Neural progenitor cell (in vitro differentiated cells): ENCODE measurements at places on chromosomes 11 and 22.

- no peaks in the 10 kb centered on the region for H3K27me3 ChIP-seq
- DNase-seq: peak; percentile 61
These were observed 2.9 kb downstream of the CSNK1E start for GRCh38 chr22:38314051-38314932.

DNA sequence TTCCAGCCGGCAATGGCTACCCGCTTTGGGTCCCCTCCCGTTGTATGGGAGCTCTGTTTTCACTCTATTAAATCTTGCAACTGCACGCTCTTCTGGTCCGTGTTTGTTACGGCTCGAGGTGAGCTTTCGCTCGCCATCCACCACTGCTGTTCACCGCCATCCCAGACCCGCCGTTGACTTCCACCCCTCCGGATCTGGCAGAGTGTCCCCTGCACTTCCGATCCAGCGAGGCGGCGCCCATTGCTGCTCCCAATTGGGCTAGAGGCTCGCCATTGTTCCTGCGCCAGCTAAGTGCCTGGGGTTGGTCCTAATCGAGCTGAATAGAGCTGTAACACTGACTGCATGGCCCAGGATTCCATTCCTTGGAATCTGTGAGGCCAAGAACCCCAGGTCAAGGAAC is 359.9 kb downstream of the CTTN start:
- H3K27ac ChIP-seq: no peak overlapping the region
- H3K27me3 ChIP-seq: no peaks in the 10 kb centered on the region
- no peaks in the 10 kb centered on the region for H3K36me3 ChIP-seq
- peaks cover 5% of the 10 kb centered on the region for H3K4me1 ChIP-seq
- no peak for DNase-seq
- no peak overlapping the region for H3K4me3 ChIP-seq

- H3K4me3 ChIP-seq: no peak overlapping the region
- H3K27me3 ChIP-seq: no peaks in the 10 kb centered on the region
- no peak for DNase-seq
- H3K36me3 ChIP-seq: no peaks in the 10 kb centered on the region
- no peak overlapping the region for H3K27ac ChIP-seq
These were observed 19.6 kb downstream of the PPFIBP2 start for GRCh38 chr11:7533199-7534041.

DNA sequence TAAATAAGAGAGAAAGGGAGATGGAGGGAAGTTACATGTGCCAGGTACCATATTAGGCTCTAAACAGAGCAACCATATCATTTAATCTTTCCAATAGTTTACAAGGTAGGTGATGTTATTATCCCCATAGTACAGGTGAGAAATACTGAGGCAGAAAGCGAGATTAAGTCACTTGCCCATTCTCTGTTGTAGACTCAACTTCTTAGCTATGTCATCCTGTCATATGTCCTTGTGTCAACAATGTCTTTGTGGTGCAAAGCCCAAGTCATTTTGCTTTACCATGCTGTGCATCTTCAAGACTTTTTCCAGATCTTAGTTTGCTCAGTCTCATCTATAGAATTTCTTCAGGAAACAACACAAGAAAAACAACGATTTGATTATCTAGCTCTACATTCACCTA is 205.0 kb upstream of the E2F8 start:
- H3K27ac ChIP-seq: no peak overlapping the region
- no peaks in the 10 kb centered on the region for H3K27me3 ChIP-seq
- H3K4me3 ChIP-seq: no peak overlapping the region
- no peaks in the 10 kb centered on the region for H3K36me3 ChIP-seq
- H3K4me1 ChIP-seq: no peaks in the 10 kb centered on the region

DNA sequence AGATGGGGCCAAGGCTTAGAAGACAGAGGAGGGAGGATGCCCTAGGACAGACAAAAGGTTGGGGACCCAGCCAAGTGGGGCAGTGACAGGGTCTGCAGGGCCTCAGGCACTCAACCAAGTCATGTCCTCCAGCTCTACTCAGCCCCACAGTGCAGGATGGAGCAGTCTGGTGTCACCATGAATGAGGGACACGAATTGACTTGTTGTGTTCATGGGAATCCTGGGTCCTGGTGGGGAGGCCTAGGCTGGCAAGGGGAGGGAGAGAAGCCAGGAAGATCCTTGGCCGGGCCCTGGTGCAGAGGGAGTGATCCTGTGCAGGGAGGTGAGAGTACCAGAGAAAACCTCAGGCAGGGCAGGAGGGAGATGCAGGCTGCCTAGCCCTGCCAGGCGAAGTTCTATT is 12.0 kb downstream of the P2RY6 start:
- no peak overlapping the region for H3K4me3 ChIP-seq
- no peaks in the 10 kb centered on the region for H3K27me3 ChIP-seq
- H3K4me1 ChIP-seq: no peaks in the 10 kb centered on the region

- no peak overlapping the region for H3K4me3 ChIP-seq
- peaks cover 9% of the 10 kb centered on the region for H3K4me1 ChIP-seq
- H3K27me3 ChIP-seq: no peaks in the 10 kb centered on the region
- DNase-seq: no peak
These were observed 37.7 kb upstream of the SPON1 start for GRCh38 chr11:13924801-13925327.

- no peak overlapping the region for H3K27ac ChIP-seq
- H3K4me3 ChIP-seq: no peak overlapping the region
- no peaks in the 10 kb centered on the region for H3K4me1 ChIP-seq
- H3K27me3 ChIP-seq: no peaks in the 10 kb centered on the region
- no peaks in the 10 kb centered on the region for H3K36me3 ChIP-seq
These were observed 56.9 kb upstream of the EIF3M start for GRCh38 chr11:32526760-32527159.

DNA sequence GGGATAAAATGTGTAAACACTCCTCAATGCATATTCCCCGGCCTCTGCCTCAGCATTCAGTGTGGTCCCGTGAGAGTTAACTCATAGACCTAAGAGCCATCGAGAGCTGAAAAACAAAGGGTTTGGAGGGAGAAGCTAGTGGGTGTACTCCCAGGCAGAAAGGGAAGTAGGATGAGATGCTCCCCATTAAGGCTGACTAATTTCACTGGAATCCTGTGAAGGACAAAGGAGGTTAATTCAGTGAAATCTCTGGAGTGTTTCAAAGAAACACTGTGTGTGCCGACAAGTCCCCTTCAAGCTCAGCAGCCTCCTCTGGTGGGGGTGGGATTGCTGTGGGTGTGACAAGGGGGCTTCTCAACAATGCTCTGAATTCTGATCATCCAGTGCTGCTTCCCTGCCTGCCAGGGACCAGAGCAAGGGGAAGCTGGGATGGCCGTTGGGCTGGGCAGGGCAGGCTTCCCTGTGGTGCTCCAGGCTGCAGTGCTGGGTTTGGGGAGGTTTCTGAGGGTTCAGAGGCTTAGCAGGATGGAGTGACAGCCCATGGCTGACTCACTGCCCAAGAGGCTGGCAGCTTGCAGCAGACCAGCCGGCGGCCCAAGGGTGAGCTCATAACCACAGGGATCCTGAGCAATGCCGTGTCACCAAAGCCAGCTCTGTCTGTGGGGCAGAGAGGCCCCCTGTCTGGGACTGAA is 61.4 kb upstream of the BMAL1 start:
- peaks cover 8% of the 10 kb centered on the region for H3K4me1 ChIP-seq
- DNase-seq: peak; percentile 61
- H3K27me3 ChIP-seq: no peaks in the 10 kb centered on the region
- no peak overlapping the region for H3K4me3 ChIP-seq
- H3K27ac ChIP-seq: no peak overlapping the region

- no peak overlapping the region for H3K27ac ChIP-seq
- DNase-seq: no peak
- no peaks in the 10 kb centered on the region for H3K36me3 ChIP-seq
- H3K27me3 ChIP-seq: peaks cover 2% of the 10 kb centered on the region
- no peaks in the 10 kb centered on the region for H3K4me1 ChIP-seq
These were observed 4.6 kb upstream of the CD6 start for GRCh38 chr11:60966890-60967289.

- H3K4me3 ChIP-seq: no peak overlapping the region
- no peaks in the 10 kb centered on the region for H3K27me3 ChIP-seq
- no peaks in the 10 kb centered on the region for H3K4me1 ChIP-seq
- no peak overlapping the region for H3K27ac ChIP-seq
- no peak for DNase-seq
These were observed 10.4 kb downstream of the SBF1 start for GRCh38 chr22:50464451-50464850.

GRCh38 chr11:10605941-10606381 is 37.5 kb upstream of the LYVE1 start:
- H3K4me3 ChIP-seq: no peak overlapping the region
- peak; percentile 45 for DNase-seq
- H3K36me3 ChIP-seq: no peaks in the 10 kb centered on the region
- H3K4me1 ChIP-seq: peaks cover 8% of the 10 kb centered on the region
- H3K27me3 ChIP-seq: no peaks in the 10 kb centered on the region

DNA sequence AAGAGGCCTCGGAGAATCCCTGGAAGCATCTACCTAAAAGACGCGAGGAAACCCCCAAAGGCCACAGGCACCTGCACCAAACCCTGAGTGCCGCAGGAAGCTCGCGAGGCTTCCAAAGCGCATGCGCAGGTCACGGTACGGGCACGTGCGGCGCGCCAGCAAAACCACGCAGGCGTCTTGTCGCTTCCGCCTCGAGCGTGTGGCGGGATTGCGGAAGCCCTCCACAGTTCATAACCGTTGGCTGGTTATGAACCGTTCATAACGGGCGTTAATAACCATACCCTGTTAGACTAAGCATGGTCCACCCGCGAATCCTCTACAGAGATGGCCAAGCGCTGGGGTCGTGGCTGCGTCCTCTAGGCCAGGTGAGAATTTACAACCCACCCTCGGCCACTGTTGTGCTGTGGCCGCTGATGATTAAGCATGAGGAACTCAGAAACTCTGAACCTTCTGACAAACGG is 46.4 kb downstream of the MORC2 start:
- H3K27ac ChIP-seq: no peak overlapping the region
- DNase-seq: peak; percentile 25
- no peaks in the 10 kb centered on the region for H3K36me3 ChIP-seq
- H3K27me3 ChIP-seq: no peaks in the 10 kb centered on the region

GRCh38 chr11:12083380-12083779 is 27.0 kb upstream of the MICAL2 start:
- no peaks in the 10 kb centered on the region for H3K36me3 ChIP-seq
- H3K27ac ChIP-seq: no peak overlapping the region
- no peaks in the 10 kb centered on the region for H3K4me1 ChIP-seq
- no peak overlapping the region for H3K4me3 ChIP-seq

DNA sequence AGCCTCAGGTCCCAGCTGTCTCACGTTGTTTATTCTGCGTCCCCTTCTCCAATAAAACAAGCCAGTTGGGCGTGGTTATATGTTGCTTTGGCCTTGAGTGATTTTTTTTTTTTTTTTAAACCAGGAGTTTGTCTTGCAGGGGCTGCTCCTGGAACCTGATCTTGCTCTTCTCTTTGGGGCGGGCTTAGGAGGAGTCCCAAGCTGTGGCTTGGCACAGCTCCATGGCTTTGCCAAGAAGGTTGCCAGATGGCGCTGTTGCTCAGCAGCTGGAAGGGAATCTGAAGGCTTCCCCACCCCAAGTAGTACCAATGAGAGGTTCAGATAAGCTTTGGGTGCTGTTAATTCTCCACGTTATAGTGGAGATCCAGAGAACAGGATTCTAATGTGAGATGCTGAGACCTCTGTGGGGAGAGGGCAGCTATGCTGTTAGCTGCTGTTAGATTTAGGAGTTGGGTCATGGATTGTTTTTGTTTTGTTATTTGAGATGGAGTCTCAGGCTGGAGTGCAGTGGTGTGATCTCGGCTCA is 2.0 kb upstream of the FERMT3 start:
- H3K27ac ChIP-seq: no peak overlapping the region
- H3K4me1 ChIP-seq: peaks cover 8% of the 10 kb centered on the region
- no peaks in the 10 kb centered on the region for H3K36me3 ChIP-seq
- DNase-seq: peak; percentile 85

GRCh38 chr22:37563153-37564081 is 3.1 kb downstream of the CDC42EP1 start:
- no peaks in the 10 kb centered on the region for H3K36me3 ChIP-seq
- H3K4me3 ChIP-seq: no peak overlapping the region
- H3K4me1 ChIP-seq: peaks cover 16% of the 10 kb centered on the region
- peaks cover 35% of the 10 kb centered on the region for H3K27me3 ChIP-seq

DNA sequence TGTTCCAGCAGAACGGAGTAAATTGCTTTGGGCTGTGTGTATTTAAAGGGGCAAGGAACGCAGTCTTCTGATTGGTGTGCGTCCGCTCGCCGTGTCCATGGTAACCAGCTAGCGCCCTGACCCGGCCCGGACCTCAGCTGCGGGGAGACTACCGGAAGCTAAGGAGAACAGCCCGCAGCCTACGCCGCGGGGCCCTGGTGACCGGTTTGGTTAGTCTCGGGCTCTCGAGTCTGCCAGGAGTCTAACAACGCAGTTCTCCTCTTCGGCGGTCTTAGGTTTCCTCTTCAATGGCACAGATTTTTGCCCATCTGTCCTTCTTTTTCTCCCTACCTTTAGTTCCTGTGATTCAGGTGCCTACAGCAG is 3.5 kb upstream of the OR56A3 start:
- H3K4me1 ChIP-seq: no peaks in the 10 kb centered on the region
- no peak overlapping the region for H3K27ac ChIP-seq
- no peaks in the 10 kb centered on the region for H3K27me3 ChIP-seq
- no peak for DNase-seq
- H3K4me3 ChIP-seq: no peak overlapping the region
- H3K36me3 ChIP-seq: no peaks in the 10 kb centered on the region

DNA sequence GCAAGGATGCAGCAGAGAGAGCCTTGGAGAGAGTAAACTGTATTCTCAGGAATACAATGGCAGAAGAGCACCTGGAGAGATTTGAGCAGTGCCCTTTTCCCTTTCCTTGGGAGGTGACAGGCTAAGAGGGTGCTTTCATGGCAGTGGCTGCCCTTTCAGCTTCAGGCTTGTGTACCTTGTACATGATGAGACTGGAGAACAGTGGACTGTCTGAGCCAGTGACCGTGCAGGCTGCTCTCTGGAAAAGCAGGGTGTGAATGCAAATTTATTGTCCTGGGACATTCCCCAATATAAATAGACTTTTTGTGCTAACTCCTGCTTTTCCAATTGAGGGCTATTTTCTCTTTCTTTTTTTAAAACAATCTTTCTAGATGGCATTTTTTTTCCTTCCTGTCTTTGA is 99.3 kb downstream of the TRIM44 start:
- H3K4me1 ChIP-seq: no peaks in the 10 kb centered on the region
- no peak overlapping the region for H3K4me3 ChIP-seq
- no peak for DNase-seq
- no peaks in the 10 kb centered on the region for H3K36me3 ChIP-seq
- no peaks in the 10 kb centered on the region for H3K27me3 ChIP-seq

DNA sequence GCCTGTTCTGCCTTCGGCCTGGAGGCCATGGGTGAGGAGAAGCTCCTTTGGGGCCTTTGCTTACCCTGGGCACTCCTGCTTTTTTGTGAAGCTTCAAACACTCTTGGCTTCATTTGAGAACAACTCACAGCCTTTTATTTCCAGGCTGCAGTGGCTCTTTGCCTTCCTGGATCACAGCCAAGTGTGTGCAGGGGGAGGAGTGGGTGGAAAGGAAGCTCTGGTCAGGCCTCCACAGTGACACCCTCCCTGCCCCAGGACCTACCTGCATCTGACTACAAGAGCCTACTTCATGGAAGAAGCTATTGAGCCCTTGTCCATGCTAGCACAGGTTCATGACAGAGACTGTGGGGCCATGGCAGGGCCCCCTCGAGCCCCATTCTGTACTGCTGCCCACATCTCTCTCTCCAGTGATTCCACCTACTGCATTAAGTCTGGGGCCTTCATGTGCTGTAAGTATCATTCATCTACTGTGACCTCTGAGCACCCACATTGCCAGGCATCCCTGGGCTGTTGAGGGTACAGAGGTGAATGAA is 52.3 kb downstream of the GAB4 start:
- DNase-seq: no peak
- no peaks in the 10 kb centered on the region for H3K27me3 ChIP-seq
- no peaks in the 10 kb centered on the region for H3K4me1 ChIP-seq
